RPMI7951 (cell line): ENCODE measurements at places on chromosomes 12 and 14. TPM values are rescaled to one million over a fixed set of nuclear protein-coding genes. Genes with fewer than 3 reads are reported as not detected.

Gene TSPAN19
- total RNA-seq = not detected in 2 replicates

Gene GPR132
- under 0.01 TPM in 1 of 2 replicates, not detected in the other for total RNA-seq

Gene RAD51B
- total RNA-seq = 10.9 TPM in 2 replicates

Gene MMP17
- 48.7 and 50.9 TPM in 2 replicates for total RNA-seq

GRCh38 chr12:59383079-59383822 lies 212.6 kb upstream of the SLC16A7 start:
- DNase-seq = peak; percentile 6

DNA sequence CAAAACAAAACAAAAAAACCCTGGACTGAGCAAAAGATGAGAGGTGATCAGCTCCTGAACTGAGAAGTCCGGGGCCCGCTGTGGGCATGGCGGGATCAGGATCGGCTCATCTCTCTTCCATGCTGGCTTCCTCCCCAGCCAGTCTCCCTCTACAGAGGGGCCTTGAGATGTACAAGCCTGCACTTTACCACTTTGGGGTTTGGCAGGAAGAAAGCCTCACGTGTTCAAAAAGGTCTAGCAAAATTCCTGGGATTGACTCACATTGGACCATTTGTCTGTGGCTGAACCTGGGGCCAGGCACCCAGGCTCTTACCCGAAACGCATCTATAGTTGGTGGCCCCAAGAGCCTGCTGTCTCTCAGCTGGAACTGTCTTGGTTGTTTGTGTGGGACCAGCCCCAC lies 89.0 kb downstream of the SLC24A4 start:
- no peak for DNase-seq

- DNase-seq = no peak
Observed at GRCh38 chr12:367972-368371, 21.1 kb downstream of the KDM5A start.

GRCh38 chr12:92556141-92556540 lies 146.6 kb upstream of the PLEKHG7 start:
- no peak for DNase-seq

DNA sequence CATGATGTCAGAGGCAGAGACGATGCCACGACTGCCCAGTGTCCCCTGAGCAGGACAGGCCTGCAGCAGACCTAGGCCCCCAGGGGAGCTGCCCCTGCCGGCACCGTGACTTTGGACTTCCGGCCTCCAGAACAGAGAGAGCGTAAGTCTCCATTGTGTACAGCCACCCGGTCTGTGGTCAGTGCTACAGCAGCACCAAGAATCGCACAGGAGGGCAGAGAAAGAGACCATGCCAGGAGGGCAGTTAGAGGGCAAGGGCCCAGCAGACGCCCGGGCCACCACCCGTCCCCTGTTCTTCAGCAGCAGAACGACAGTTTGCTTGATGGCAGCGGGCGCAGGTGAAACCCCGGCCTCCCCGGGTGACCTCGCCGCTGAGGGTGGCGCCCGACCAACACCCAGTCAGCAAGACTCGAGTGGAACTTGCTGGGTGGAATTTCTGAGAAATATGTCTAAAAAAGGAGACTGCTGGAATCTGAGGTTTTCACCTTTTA lies 19.7 kb downstream of the GALNT9 start:
- no peak for DNase-seq

DNA sequence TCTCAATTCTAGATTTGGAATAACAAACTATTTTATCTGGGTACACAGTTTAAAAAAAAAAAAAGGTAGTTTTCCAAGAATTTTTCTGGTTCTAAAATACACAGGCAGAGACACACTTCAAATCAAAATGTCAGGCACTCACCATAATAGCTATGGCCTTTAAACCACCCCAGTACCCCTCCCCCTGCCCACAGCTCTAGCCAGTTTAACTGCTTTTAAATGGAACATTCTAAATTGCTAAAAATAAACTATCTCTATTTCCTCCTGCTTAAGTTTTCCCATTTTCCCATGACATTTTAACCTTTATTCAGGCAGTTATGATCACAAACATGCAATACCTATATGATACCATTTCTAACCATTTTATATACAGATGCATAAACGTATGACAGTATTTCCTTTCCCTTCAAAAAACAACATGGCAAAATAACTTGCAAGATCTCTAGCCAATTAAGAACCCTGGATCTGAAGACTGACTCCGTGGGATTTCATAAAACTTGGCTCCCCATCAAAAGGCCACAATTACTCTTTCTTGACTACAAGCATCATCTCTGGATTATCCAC lies 46.3 kb downstream of the PPP2R5E start:
- no peak for DNase-seq

DNA sequence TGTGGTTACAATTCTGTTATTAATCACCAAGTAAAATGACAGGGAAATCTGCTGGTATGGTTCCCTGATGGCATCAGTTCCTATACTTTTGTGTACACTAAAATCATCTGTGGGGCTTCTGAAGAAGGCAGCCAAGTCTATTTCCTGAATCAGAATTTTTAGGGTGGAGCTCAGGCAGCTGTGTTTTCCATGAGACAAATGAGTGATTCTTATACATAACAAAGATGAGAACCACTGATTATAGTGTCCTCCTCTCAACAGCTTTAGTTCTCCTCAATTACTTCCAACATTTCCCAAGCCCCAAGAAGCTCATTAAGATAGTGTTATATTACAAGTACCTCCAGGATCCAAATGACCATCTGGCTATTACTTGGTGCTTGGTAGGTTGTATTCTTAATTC lies 64.5 kb upstream of the USP44 start:
- no peak for DNase-seq

- peak; percentile 80 for DNase-seq
Observed at GRCh38 chr12:7241404-7242005, 52.0 kb downstream of the PEX5 start.

DNA sequence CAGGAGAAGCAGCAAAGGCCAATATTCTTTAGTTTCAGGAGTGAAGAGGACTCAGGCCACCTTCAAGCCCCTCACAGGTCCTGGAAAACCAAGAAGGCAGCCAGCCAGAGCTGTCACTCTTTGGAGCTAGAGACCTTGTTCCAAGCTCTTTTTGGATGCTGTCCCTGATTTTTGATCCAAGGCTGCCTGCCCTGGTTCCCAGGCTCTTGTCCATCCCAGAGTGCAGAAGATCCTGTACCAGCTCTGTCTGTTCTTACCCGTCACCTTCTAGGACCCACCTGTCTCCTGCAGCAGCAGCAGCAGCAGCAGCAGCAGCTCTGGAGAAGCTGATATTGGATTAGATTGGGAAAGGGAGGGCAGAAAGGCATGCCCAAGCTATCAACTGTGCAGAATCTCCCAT lies 157.1 kb upstream of the NEDD1 start:
- no peak for DNase-seq

DNA sequence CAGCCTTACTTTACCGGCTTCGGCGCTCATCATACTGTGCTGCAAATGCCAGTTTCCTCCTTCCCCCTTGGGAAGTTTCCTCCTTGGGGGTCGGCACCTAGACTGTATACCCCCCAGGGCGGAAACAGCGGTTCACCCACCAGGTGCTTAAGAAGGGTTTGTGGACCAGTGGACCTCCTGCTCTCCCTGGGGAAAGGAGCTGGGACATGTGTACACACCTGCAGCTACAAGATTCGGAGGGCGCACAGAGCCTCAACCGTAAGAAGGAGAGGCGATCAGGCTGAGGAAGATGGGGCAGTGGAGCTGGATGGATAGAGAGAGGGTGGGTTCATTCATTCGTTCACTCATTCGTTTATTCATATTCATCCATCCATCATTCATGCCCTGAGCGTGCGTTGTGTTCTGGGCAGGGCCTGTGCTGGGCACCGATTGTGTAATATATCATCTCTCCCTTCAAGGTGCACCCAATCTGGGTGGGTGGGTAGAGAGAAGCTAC lies 717 bp upstream of the ZNF839 start:
- no peak for DNase-seq
